ENCODE measurements at places on chromosomes 13 and 19. TPM values are rescaled to one million over a fixed set of nuclear protein-coding genes. Genes with fewer than 3 reads are reported as not detected.

DNA sequence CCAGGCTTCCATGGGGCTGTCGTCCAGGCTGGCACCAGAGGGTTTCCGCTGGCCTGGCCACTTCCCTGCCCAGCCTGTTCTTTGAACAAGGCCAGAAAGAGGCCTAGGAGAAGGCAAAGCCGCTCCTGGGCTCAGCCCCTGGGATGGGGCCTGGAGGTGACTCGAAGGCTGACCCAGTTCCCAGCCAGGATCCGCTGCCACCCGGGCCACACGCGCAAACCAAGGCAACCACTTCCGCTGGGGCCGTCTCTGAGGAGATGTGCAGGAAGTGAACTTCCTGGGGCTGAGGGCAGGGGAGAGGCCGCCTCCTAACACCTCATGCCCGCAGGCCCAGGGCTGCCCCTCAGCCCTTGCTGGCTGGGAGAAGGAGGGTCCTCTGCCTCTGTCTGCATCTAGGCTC is 15.2 kb downstream of the PLEKHF1 start:
- peak; percentile 96 for DNase-seq

GRCh38 chr19:289651-290371 is 1.4 kb downstream of the PLPP2 start:
- DNase-seq = no peak

DNA sequence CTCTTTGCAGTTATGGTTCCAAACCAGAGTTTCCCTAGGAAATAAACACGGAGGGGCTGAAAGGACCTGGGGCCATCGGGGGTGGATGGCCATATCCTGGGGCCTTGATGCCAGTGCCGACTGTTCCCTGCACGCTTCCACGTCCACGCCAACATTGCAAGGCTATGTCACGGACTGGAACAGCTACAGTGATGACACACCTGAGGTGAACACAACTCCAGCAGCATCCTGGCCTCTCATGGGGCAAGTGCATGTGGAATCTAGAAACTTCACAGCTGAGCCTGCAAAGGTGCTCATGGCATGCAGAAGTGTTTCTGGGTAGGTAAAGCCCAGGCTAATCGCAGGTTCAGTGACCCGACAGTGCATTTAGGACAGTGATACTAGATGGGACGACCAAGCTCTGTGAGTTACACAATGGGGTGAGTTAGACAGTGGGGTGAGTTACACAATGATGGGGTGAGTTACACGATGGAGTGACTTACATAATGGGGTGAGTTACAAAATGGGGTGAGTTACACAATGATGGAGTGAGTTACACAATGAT is 52.0 kb upstream of the GAS6 start:
- DNase-seq = no peak

DNA sequence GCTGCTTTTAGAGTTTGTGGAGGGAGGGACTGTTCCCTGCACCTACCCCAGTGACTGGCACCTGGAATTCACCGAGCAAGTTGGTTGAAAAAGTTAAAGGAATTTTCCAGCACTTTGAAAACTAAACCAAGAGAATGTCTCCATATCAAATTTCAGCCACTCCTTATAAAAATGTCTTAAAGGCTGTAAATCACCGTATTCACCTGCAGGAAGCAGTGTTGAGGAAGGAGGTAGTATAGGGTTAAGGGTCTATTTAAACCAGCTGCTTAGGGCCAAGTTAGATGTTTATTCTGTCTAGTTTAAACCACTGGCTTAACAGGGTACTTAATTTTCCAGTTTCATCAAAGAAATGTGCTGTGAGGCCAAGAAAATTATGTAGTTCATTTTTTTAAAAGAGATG is 3.8 kb upstream of the RAB20 start:
- DNase-seq = no peak

- no peak for DNase-seq
Observed at GRCh38 chr13:110367620-110368019, 60.5 kb downstream of the COL4A2 start.

- no peak for DNase-seq
Observed at GRCh38 chr13:88086577-88086976, 415.4 kb downstream of the SLITRK5 start.

- DNase-seq = no peak
Observed at GRCh38 chr19:40802300-40803169, 3.5 kb downstream of the EGLN2 start.

DNA sequence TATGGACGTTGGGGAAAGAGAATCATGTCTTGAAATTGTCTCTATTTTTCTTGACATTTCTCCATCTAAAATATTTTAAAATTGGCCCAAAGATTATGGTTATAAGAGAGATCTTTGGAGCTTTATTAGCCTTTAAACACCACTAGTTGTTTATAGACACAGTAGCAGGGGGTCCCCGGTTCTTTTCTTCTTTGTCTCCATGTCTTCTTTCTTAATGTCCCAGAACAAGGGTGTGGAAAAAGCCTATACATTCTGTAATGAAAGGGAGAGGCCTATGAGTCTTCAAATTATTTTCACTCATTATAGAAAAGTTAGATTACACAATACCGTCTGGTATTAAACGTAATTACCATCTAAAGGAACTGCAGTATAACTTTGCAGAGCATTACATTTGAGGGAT is 300.0 kb downstream of the NALCN start:
- DNase-seq = no peak

GRCh38 chr13:64362564-64362963 is 2867.6 kb downstream of the PCDH9 start:
- DNase-seq = no peak

GRCh38 chr19:55643003-55643886 is at the start of gene ZNF581:
Gene ZNF581, plus strand, starts transcription at chr19:55643649. Its CDS starts 923 bp downstream, at chr19:55644572.
- DNase-seq = no peak

DNA sequence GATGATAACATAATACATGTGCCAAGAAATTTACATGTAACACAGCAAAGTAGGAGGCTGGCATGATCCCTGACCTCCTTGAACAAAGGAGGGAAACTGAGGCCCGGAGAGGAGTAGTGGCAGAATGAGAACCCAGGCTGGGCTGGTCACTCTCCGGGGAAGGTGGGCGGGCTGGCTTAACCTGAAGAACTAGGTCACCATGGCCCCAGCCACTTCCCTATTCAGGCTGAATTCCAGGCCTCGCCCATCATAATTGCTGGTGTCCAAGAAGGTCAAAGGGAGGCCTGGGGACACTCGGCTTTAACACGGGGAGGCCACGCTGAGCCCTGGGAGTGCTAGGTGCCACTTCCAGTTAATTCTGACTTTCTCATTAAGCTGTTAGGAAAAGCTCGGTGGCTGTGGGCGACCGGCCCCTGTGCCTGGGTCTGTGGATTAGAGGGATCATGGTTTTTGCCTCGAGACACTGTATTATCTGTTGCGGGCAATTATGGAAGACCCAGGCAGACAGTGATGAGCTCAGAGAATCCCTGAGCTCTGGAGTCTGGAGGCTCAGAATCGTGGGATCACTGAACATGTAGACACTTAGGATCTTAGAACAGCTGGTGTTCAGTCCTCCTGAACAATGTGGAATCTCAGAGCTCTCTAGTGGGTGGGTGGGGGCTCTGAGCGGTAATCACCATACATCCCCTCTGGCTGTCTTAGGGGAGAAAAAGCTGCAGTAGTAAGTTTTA is 5.0 kb upstream of the TINCR start:
- no peak for DNase-seq

Gene IGFL2
- total RNA-seq = not detected

Gene RNASEH2A
- 20.8 TPM for total RNA-seq

Gene TLE2
- total RNA-seq = 3.2 TPM

Gene UBE2L5
- not detected for total RNA-seq

Gene DHDH
- total RNA-seq = 0.43 TPM

Gene RNF113B
- not detected for total RNA-seq

Gene CABP5
- not detected for total RNA-seq
